Lower leg skin (tissue), 4 donors: ENCODE measurements at places on chromosomes 5 and 9.

DNA sequence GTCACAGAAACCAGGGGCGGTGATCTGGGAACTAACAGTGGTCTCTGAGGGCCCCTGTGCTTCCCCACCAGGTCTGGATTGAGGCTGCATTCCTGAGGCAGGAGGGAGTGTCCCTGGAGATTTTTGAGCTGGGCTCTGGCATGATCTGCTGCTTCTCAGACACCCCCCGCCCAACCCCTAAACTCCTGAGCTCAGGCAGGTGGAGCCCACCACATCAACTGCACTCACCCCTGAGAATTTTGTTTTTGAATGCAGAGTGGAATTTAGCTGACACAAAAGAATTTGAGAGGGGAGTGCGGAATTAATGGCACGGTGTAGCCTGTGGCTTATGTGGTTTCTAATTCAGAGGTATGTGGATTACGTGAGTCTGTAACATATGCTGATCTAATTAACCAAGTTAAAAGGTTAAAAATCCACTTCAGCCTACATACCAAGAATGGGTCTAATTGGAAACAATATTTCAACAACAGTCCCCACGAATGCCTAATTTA lies 23.9 kb upstream of the CTSL start:
- no peak for DNase-seq

DNA sequence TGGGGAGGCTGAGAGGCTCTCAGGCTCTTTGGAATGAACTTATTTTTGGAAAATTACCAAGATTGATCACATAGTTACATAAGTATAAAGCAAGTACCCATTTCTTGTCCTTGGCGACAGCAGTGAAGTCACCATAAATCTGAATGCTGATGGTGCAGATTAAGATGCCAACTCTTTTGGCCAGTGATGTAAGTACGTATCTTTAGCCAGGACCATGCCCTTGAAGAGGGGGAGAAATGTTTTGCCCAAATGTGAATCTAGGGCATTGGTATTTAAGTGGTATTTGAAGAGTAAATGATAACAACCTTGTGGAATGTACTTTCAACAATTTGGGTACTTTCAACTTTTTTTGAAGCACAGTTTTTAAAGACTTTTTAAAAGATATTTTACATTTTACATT lies 68.2 kb upstream of the RAD23B start:
- DNase-seq = no peak

DNA sequence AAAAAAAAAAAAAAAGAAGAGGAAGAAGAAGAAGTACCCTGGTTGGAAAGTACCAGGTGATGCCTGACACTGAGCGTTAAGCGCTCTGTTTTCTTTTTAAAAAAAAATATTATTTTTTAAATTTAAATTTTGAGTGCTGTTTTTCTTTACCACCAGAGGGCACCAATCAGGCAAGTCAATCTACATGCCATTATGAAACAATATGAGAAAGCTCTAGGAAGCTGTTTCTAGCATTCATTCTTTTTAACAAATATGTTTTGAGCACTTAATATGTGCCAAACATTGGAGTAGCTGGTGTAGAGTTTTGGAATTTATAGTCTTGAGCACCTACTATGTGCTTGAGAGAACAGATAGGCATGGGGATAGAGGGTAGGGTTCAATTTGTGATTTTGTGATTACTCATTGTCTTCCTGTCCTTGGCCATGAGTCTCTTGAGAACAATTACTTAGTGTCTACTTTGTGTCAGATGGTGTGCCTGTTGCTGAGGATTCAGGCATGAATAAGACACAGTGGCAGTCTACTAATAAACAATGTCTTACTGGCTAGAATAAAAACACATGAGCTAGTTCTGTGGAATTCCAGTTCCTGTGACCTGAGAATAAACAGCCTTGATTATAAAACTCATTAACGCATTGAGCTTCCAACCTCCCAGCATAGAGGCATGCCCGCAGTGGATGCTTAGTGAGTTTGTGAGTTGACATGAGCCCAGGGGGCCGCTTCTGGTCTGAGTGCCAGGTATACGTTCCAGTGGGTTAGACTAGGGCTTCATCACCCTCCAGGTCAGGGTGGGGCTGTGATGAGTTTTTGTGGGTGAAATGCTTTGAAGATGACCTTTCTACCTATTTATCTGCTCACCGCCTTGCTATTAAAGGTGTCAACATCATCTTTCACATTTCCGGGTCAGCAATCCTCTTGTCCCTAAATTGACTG lies 3.0 kb upstream of the UBE2R2 start:
- peak; percentile 85 for DNase-seq

- DNase-seq = peak; percentile 76
Observed at GRCh38 chr9:124197177-124198095, 60.3 kb upstream of the NEK6 start.

GRCh38 chr5:139725073-139725830 lies 70.4 kb upstream of the PSD2 start:
- no peak for DNase-seq

- DNase-seq = peak; percentile 40
Observed at GRCh38 chr9:133460405-133461175, 812 bp downstream of the CACFD1 start.

- no peak for DNase-seq
Observed at GRCh38 chr5:35785601-35786085, 71.0 kb upstream of the IL7R start.

GRCh38 chr5:18970000-18970399 lies 1018.0 kb downstream of the CDH18 start:
- no peak for DNase-seq

GRCh38 chr5:72394688-72395087 lies 74.5 kb downstream of the PTCD2 start:
- DNase-seq = no peak

- no peak for DNase-seq
Observed at GRCh38 chr5:71836559-71837112, 117.6 kb downstream of the CARTPT start.

- DNase-seq = no peak
Observed at GRCh38 chr5:60439552-60439951, 260.4 kb downstream of the DEPDC1B start.

- DNase-seq = no peak
Observed at GRCh38 chr5:30385754-30386153, 807.7 kb upstream of the CDH6 start.

DNA sequence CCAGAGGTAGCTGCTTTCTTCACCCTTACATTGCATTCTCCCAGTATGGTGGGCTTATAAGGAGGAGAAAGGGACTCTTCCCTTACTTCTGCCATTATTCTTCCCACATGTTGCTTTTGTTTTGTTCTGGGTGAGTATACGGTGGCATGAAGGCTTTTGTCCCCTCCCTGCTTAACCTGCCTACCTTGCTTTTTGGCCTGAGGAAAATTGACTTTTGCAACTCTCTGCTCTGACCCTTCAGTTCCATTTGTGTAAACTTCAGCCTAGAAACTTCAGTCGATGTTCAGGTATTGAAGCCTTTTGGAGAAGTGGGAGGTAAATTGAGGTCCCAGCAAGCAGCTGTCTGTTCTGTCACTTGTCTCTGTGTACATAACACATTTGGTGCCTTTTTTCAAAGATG lies 110.2 kb downstream of the PCSK1 start:
- no peak for DNase-seq

- DNase-seq = no peak
Observed at GRCh38 chr5:92896722-92897121, 684.3 kb downstream of the NR2F1-AS1 start.

- DNase-seq = no peak
Observed at GRCh38 chr5:179260324-179261070, 84.8 kb downstream of the ADAMTS2 start.

- no peak for DNase-seq
Observed at GRCh38 chr5:39249564-39250274, 30.4 kb upstream of the FYB1 start.

- DNase-seq = no peak
Observed at GRCh38 chr9:75146229-75146628, 57.9 kb downstream of the OSTF1 start.

DNA sequence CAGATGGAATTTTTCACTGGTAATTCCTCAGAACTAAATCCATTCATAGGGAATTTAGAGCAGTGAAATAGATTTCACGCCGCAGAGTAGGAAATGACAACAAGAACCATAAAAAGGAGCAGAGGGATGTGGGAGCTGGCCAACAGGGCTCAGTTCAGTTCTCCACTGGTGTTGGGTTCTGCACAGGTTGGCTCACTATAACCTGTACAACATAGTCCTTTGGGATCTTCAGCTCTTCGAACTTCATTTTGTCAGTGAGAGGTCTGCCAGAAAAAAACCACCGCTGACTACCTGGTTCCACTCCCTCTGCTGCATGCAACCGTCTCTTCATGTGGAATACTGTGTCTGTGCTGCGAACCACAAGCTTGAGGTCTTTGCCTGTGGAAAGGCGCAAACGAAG lies 17.7 kb downstream of the EFCAB9 start:
- no peak for DNase-seq

DNA sequence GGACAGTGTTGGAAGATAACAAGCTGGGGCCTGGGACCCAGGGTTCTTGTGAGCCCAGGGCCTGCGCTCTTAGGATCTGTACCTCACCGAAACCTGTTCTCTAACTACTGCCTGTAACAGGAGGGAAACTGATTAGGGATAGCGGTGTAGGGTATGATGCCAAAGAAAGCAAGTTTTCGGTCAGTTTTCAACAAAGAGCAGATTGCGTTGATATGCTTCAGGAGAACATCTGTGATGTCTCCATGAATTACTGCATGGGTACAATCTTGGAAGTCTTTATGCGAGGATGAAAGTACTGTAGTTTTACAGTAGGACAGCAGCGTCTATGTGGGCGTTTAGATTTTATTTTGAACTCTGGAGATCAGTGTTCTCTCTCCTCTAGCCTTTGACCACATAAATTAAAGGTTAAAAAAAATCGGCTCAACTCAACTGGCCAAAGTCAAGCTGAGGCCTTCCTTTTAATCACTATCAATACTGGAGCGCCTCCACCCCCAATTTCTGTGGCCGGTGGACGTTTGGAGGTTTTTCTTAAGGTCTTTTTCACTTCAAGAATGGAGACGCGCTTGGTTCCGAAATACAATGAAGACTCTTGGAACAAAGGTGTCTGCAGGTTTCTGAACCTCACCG lies 3.0 kb downstream of the NFIL3 start:
- peak; percentile 17 for DNase-seq

DNA sequence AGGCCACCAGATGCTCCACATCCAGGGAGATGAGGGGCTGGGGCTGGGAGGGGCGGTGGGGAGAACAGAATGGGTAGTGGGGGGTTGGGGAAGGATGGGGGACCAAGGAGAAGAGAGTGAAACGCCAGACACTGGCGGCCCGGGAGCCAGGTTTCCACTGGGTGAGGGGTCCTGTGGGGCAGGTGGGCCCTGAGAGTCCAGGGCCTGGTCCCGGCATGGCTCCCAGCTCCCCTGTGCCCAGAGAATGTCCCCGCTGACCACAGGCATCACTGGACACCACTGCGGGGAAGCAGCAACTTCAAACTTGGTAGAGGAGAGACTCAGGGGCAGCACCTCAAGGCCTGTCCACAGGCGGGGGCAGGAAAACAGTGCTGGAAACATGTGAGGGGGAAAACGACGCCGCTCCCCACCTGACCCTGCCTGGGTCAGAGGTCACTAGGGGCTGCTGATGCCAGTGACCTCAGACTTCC lies 13.2 kb downstream of the NINJ1 start:
- peak; percentile 79 for DNase-seq

- no peak for DNase-seq
Observed at GRCh38 chr5:118042076-118042475, 946.3 kb downstream of the DTWD2 start.

GRCh38 chr5:164727012-164727411 lies 1221.6 kb downstream of the MAT2B start:
- no peak for DNase-seq

- no peak for DNase-seq
Observed at GRCh38 chr5:111394586-111394985, 117.7 kb downstream of the STARD4 start.

- DNase-seq = no peak
Observed at GRCh38 chr9:11702548-11702947, 990.6 kb upstream of the TYRP1 start.

GRCh38 chr9:93206576-93207155 lies 22.7 kb downstream of the WNK2 start:
- DNase-seq = no peak

DNA sequence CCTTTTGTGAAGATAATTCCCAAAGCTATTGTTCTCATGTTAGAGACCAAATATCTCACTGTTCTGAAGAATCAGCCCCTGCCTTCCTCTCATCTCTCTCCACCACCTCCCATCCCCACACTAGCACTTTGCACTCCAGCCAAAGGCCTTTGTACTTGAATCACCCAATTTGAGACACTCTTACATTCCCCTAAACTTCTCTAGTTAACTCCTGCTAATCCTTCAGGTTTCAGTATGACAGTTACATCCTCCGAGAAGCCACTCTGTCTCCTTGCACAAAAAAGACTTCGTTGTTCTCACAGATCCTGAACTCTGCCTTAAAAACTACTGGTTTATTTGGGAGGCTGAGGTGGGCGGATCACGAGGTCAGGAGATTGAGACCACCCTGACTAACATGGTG lies 227.5 kb downstream of the PIK3R1 start:
- no peak for DNase-seq
